G401 (cell line): ENCODE measurements at places on chromosomes 1 and 21.

DNA sequence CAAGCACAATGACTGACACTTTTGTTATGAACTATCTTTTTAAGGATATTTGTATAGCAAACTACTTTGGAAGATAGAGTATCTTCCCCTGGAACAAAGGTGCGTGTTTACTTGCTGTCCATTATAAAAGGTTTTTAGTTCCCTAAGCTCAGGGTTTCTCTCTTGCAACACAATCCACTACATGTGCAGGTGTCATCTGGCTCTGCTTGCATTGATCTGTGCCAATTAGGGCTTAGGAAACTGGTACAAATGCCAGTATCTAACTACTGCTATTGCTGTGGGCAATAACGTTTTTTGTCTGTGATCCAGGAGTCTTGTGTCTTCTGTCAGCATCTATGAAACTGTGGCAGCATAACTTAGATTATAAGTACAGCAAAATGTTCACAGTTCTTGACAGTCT lies 68.3 kb upstream of the ABCD3 start:
- DNase-seq, result no peak

DNA sequence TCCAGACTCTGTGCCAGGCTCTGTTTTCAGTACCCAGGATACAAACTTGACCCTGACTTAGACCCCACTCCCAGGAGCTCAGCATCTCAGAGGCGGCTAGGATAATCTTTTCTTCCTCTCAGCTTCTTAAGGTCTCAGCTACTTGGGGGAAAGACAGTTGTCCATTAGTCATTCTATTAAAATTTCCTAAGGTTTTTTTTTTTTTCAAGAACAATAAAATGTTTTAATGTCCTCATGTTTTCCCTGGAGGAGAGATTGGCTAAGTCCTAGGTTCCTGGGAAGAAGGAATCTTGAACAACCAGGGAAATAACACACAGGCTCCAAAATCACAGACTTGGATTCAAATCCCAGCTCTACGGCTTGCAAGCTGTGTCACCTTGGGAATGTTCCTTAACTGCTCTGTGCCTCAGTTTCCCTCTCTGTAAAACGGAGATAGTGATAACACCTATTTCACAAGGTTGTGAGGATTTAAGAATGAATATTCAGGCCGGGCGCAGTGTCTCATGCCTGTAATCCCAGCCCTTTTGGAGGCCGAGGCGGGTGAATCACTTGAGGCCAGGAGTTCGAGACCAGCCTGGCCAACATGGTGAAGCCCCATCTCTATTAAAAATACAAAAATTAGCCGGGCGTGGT lies 33.0 kb downstream of the CDK18 start:
- no peak for DNase-seq

GRCh38 chr1:53057127-53057526 lies 4.9 kb upstream of the PODN start:
- DNase-seq, result no peak

- DNase-seq, result no peak
Measured at GRCh38 chr1:6094801-6095505, 49.3 kb downstream of the KCNAB2 start.

DNA sequence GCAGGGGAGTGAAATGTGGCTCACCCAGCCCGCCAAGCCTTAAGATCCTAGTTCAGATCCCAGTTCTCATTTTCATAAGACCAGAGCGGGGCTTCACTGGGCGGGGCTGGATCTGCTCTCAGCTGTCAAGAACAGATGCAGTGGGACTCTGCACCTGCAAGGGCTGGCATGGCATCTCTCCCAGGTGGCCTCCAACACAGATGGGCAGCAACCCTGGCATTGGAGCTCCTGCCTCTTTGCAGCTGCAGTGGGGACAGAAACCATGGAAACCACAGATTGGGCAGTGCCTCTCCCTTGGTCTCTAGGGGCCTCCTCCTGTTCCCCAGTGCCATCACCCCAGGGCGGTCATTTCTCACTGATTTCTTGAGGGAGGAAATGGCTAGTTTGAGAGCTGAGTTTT lies 267.7 kb downstream of the PRDM2 start:
- no peak for DNase-seq

- DNase-seq, result peak; percentile 10
Measured at GRCh38 chr1:97145321-97145956, 423.9 kb downstream of the PTBP2 start.

DNA sequence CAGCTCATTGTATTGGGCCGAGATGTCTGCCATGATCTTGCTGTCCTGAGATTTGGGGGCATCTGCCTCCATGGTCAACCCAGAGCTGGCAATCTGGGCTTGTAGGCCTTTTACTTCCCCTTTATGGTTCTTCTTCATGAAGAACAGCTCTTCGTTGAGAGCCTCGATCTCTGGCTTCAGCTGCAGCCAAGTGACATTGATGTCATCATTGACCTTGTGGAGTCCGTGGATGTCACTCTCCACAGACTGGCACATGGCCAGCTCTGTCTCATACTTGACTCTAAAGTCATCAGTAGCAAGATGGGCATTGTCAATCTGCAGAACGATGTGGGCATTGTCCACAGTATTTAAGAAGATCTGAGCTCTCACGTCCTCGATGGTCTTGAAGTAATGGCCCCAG lies 29.2 kb downstream of the RAP1A start:
- DNase-seq, result no peak

- DNase-seq, result no peak
Measured at GRCh38 chr1:17215545-17215890, 10.6 kb downstream of the PADI1 start.

- DNase-seq, result no peak
Measured at GRCh38 chr1:180252638-180253536, 22.8 kb downstream of the LHX4 start.

GRCh38 chr1:19240673-19241538 lies 10.4 kb downstream of the EMC1 start:
- DNase-seq, result peak; percentile 50

- no peak for DNase-seq
Measured at GRCh38 chr1:85058311-85058710, 10.0 kb upstream of the MCOLN3 start.

DNA sequence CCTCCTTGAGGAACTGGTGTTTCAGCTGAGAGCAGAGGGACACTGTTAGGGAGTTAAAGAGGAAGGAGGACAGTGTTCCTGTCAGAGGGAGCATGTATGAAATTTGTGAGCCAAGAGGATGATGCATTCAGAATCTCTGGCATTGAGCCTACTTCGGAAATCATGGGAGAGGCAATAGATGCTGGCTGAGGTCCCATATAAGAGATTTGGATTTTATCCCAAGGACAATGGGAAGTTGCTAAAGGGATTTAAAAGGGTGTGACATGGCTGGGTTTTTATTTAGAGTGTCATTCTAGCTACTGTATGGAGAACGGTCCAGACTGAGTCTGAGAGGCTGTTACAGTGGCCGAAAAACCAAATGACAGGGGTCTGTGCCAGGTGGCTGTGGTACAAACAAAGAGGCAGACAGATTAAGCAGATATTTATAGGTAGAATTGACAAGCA lies 403.2 kb upstream of the B3GALT2 start:
- no peak for DNase-seq

DNA sequence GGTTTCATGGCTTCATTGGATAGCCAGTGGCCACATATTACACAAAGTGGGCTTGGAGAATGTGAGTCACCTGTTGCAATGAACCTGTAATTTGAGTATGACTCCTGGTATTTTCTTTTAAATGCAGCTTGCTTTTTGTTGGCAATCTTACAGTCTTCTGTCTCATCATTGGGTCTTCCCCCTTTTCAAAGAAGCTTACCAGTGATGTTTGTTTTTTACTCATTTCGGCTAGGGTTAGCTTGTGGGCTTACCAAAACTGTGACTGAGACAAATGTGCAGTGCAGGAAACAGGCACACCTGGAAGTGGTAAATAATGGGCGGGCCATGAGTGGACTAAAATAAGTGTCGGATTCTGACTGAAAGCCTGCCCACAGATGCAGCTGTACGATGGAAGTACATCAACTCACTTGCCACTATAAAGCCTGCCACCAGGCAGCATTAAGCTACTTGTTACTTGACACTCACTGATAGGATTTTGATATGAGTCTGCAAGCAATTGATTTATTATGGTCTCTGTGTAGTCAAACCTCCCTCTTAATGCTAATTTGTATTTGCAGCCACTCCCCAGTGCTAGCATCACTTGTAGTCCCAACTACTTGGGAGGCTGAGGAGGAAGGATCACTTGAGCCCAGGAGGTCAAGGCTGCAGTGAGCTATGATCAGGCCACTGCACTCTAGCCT lies 4.2 kb downstream of the HHAT start:
- no peak for DNase-seq

DNA sequence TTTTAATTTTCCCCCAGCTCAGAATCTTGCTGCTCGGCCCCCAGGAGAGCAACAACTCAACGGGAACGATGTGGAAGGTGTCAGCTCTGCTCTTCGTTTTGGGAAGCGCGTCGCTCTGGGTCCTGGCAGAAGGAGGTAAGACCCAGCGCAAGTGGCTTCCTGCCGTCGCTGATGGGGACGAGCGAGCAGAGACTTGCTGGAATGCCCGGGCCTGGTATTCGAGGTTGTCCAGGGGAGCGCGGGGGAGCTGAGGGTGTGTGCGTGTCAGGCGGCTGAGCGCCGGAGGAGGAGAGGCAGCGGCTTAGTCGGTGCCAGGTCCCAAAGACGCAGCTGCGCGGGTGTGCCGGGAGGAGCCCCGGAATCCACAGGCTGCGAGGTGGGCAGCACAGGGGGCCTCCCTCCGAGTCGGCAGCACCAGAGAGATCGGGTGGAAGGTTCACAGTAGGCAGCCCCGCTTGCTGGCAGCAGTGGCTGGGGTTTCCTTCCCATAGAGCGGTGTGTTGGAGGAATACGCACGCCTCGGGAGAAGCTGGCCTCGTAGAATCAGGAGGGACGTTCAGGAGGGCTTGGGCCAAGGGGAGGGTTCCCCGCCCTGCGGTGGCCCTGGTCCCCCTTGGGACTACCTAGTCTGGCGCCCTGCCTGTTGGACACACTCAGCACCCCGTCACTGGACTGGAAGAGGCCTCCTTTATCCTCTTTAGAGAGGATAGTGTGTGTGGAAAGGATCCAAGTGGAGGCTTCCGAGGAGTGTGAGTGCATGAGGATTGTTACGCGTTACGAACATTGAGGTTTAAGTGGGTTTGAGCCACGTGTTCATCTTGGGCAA lies 547 bp downstream of the PDPN start:
- no peak for DNase-seq

DNA sequence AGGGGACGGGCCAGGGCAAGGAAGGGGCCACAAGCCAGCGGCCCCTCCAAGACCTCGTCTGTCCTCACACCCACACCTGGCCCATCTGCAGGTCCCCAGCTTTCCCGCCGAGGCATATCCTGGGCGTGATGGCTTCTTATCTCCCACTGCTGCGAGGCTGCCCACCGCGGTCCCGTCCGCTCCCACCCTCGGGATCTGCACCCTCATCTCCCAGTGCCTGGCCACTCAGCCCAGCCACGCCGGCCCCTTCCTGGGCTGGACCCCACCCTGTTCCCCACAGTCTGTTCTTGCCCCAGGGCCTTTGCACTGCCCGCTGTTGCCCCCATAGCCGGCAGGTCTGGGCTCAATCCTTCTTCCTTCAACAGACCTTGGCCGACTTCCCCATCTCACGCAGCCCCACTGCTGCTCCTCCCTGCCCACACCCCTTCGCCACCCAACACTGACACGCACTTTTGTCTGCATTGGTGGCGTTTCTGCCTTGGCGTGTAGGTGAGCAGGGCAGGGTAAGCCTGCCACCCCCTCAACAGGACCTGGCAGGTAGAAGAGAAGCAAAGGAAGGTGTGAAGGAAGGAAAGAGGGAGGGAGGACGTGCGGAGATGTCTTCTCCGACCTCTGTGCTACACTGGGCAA lies 4.4 kb upstream of the TTC34 start:
- no peak for DNase-seq

DNA sequence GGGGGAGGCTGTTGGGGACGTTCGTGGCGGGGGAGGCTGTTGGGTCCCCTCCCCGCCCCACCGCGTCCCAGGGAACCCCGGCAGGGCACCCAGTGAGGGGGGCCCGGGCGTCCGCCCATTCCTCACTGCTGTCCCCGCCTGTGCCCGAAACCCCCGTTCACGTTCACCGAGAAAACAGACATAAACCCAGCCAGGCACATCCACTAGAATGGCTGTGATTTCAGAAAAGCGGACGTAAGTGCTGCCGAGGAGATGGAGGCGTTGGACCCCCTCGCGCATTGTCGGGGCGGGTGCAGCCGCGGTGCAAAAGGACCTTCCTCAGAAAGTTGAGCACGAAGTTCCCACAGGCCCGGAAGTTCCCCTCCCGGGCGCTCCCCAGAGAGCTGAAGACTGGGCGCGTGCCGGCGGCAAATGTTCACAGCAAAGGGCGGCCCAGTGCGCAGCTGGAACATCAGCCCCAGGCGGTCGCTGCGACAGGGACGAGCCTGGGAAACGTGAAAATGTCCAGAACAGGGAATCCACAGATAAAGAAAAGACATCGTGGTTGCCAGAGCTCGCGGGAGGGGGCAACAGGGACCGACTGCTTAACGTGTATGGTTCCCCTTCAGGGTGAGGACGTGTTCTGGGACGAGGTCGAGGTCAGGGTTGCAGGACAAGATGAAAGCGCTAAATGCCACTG lies 18.5 kb upstream of the SAMD11 start:
- no peak for DNase-seq

GRCh38 chr21:25646474-25646873 lies 7.4 kb downstream of the JAM2 start:
- DNase-seq, result no peak

DNA sequence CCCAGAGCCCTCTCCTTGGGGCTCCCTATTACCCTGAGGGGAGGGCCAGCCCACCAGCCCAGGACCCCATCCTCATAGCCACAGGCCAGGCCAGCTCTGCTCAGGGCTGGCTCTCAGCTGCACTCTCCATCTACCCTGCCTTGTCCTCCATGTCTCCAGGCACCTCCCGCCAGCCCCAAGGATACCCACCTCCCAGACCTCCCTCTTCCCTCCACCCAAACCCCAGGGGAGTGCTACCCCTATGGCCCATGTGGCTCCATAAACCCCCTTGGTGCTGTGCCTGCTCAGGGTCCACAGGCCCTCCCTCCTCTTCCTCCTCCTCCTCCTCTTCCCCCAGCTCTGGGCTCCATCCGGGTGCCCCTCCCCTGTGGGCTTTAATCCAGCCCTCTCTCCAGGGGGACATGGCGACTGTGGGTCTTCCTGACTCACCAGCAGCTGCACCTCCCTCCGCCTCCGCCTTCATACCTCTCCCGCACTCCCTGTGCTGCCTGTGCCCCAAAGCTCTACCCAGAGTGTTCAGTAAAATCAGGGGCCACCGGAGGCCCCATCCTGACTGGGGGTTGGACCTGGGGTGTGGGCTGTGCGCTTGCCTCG lies 9.1 kb downstream of the YBEY start:
- no peak for DNase-seq

DNA sequence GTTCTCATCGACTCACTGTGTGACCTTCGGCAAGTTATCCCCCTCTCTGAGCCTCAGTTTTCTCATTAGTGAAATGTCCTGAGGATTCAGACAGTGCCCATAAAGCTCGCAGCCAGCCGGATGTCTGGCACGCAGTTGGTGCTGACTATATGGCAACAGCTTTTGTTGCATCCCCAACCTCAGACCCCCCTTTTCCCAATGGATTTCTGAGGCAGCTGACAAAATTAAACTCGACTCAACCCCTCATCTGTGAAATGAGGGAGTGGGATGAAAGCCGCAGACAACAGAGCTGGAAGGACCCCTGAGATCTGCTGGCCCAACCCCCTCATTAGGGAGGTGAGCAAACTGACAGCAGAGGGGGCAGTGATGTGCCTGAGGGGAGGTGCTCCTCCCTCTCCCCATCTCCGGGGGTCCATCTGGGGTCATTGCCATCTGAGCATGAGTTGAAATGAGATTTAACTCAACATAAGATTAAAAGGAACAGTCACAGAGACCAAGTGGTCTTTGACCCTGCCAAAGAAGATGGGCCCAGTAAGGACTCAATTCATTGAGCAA lies 40.4 kb downstream of the NKAIN1 start:
- DNase-seq, result no peak
